Nephron progenitor cell (in vitro differentiated cells): ENCODE measurements at places on chromosomes 2 and 18.
A peak's percentile ranks its signal among the peaks of the same experiment; 100 is the strongest.

DNA sequence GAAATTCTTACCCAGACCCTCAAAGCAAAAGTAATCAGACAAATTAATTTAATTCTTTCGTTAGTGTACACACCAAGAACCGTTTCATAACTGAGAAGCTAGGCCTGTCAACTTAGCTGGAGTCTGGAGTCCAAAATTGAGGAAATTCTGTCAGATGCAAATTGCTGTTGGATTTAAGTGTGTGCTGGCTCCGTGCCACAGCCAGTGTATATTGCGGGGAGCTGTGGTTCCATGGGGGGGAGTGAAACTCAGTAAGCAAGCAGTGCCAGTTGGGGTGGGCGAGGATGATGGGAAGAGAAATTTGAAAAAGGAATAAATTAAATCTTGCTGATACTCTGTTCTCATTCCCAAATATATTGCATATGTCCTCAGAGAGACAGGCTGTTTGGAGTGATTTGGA lies 4.0 kb downstream of the ARPC2 start:
- DNase-seq: no peak

DNA sequence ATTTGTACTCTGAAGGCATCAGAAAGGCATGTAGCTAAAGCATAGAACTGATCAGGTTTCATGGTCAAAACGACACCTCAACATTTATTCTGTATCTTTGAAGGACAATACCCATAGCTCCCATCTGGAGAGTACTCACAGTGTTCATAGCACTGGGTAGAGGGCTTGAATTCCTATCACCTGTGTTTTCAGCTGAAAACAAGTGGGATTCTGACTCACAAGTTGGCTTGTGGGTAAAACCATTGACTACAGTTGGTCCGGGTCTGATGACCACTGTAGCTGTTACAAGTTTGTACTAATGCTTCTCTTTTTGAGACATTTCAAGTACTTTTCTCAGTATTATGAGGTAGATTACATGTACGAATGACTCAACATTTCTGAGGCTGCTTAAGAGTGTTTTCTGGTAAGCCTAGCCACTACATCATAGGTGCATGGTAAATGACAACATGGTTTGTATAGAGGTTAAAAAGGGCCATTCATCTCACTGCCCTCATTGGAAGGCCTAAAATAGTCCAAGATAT lies 68.6 kb upstream of the PELI1 start:
- no peak for DNase-seq

GRCh38 chr2:8693157-8693821 lies 11.4 kb downstream of the ID2 start:
- DNase-seq: peak; percentile 67

GRCh38 chr2:72980535-72981217 lies 63.4 kb downstream of the EMX1 start:
- no peak for DNase-seq

DNA sequence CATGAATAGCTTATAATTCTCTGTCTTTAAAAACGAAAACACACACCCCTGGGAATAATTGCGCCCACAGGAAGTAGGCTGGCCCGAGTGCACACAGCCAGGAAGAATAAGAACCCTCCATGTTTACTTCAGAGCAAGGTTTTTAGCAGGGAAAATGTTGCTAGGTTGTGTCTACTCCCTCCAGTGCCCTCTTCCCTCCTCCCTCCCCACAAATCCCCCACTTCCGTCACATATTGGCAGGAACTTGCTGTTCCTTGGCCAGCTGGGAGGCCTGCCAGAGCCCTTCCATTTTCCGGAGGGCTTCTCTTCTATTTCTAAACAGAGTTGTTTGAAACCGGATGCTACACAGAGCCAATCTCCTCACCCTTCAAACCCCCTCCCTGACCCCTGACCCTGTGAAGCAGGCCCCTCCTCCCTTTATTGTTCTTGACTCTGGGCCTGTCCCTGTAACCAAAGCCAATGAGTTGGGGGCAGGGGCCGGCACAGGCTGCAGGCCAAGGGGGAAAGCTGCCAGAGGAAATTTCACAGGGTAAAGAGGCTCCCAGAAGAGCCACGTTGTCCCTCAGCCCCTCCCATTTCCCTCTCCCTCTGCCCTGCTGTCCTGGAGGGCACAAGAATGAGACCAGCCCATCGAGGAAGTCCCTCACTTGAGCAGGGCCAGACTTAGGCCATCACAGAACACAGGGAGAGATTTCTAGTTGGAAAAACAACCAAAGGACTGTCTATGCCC lies 49.8 kb upstream of the LGALSL start:
- DNase-seq: peak; percentile 85

- DNase-seq: peak; percentile 28
Measured at GRCh38 chr18:74819433-74820059, 221.9 kb downstream of the ZNF407 start.

DNA sequence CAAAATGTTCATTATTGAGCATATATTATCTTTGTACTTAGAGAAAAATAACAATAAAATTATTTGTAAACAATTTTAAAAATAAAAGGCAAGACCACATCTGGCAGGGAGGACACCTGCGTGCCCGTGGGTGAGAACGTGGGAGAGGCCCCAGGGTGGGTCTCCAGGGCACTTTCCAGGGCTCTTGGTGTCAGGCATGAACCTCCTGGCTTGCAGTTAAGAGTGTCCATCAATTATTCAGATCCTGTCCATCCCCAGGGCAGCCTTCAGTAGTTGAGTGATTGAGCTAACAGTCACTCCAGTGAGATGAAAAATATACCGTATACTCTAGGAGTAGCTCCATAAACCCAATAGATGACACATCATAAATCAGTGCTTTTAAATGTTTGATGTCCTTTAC lies 49.7 kb downstream of the TPO start:
- DNase-seq: no peak

GRCh38 chr2:205187731-205188130 lies 494.6 kb upstream of the NRP2 start:
- DNase-seq: no peak

DNA sequence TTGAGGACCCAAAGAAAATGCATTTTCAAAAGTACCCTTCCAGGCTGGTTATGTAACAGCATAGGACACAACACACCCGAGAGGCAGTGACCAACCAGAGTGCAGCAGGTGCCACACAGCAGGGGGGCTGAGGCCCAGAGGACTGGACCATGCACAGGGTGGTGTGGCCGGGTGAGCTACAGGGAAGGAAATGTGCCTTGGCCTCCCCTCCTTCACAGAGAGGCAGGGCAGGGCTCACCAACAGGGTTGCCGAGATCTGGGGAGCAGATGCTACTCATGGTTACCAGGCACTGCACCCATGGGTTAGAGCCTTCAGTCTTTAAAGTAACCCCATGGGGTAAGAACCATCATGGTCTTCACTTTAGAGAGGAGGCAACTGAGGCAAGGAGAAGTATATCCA lies 158.4 kb downstream of the MSH2 start:
- DNase-seq: no peak

GRCh38 chr2:218186355-218186766 lies 19.6 kb upstream of the CXCR1 start:
- peak; percentile 59 for DNase-seq

GRCh38 chr18:72652990-72653593 lies 109.0 kb upstream of the CBLN2 start:
- DNase-seq: peak; percentile 72

- no peak for DNase-seq
Measured at GRCh38 chr2:19337742-19338141, 20.7 kb downstream of the OSR1 start.

DNA sequence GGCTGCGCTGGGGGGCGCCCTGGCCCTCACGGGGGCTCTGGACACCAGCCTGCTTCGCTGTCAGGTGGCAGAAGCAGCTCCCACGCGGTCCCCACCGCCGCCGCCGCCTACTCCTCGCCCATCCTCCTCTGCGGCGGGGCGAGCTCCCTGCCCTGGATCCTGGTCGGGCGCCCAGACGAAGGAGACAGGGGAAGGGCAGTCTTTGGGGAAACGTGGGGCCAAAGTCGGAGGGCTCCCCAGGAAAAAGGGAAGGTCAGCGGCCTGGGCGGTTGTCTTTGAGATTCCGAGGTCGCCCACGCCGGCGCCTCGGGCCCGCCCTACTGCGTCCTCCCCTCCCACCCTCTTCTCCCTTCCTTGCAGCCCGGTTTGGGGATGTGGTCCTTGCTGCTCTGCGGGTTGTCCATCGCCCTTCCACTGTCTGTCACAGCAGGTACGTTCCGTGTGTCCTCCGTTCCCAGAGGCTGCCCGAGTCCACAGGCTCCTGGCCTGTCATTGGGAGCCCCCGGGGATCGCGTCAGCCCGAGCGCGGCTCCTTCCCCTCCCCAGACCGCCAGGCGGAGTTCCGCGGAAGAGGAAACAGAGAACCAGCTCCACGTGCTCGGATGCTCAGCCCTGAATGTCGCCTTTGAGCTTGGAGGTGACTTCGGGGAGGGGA lies 800 bp downstream of the IL1RL2 start:
- peak; percentile 38 for DNase-seq

DNA sequence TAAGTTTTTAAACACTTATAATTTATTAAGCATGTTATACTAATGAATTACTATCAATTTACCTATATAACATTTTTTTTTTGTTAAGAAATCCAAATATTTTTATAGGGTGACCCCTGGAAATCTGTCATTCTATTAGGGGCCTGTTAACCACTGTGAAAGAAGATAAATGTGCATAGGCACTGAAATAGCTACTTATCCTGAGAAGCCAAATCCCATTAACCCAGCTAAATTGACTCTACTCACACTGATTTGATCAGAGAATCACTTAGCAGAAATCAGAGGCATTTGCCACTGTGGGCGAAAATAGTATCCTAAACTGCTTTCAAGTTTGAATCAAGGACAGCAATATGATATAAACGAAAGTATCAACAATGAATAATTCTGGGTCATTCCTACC lies 90.0 kb upstream of the GULP1 start:
- DNase-seq: no peak

DNA sequence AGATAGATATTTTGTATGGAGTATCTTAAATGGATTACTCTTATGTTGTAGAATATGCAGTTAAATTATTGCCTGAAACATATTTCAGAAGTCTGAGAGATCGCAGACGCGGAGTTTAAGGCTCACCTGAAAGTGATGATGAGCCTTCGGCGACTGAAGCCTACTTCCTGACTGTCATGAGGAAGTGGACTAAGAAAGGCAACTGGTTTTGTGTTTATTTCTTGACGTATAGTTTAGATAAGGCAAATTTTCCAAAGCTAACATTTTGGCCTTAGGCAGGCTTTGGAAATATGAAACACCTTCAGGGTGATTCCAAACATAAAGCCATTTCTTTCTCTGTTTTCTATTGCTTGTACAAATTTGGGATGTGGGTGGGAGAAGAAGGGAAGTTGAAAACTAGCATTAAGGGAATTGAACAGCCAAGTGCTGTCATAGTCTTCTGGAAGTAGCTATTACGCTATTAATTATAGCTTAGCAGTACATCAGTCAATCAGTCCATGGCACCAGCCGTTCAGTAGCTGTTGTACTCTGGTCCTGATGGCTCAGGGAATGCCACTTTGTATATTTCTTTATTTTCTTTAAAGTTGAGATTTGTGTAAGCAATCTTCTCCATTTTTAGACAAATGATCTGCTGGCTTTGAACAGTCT lies 1.5 kb downstream of the GRHL1 start:
- DNase-seq: no peak

- no peak for DNase-seq
Measured at GRCh38 chr2:88540346-88540745, 86.9 kb downstream of the EIF2AK3 start.
